Stimulated activated CD8-positive, alpha-beta memory T cell treated with anti-CD3 and anti-CD28 coated beads, Interleukin-4, amount 100 ng/mL, for 1 hour (primary cell): ENCODE measurements at places on chromosomes 5 and 9.

GRCh38 chr5:2566284-2566683 lies 185.2 kb downstream of the IRX2 start:
- no peak for DNase-seq

DNA sequence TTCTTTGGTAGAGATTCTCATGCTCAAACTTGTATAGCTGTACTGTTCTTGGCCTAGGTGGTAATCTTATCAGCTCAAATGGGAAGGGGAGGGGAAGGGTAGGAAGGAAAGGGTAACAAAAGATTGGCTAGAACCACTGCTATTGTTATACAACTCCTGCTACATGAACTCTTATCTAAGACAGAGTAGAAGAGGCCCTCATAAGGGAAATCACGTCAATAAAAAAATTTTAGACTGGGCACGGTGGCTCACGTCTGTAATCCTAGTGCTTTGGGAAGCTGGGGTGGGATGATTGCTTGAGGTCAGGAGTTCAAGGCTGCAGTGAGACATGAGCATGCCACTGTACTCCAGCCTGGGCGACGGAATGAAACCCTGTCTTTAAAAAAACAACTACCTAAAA lies 15.9 kb downstream of the STOM start:
- no peak for DNase-seq

DNA sequence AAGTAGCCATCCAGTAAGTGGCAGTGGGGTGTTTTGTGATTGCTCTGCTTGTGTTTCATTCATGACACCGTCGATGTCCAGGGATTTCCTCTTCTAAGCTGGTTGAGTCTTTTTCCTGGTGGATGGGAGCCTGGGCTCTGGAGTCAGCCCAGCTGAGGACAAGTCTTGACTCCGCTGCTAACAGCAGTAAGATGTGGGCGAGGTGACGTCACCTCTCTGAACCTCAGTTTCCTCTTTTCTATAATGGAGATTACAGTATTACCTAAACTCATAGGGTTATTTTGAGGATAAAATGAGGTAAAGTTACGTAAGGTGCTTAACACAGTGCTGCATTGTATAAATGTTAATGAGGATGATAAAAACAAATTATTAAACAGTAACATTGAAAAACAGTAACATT lies 21.3 kb downstream of the FGF1 start:
- no peak for DNase-seq

GRCh38 chr9:136840877-136841645 lies 1.2 kb upstream of the AJM1 start:
- DNase-seq: no peak

DNA sequence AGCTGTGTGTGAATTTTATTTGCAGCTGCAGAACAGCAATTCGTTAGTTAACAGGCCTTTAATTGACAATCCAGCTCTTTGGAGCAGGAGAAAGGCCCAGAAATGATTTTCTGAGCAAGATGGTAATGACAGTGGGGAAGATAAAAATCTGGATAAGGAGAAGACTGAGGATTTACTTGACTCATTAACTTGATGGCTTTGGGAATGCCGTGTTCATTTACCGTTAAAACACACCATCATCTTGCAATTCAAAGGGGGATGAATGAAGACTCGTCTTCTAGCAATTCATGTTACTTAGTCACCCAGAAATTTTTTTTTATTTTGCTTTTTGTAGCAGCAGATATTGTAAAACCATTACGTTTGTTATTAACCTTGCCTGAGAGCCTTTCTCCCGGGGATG lies 52.0 kb downstream of the PTTG1 start:
- DNase-seq: no peak

DNA sequence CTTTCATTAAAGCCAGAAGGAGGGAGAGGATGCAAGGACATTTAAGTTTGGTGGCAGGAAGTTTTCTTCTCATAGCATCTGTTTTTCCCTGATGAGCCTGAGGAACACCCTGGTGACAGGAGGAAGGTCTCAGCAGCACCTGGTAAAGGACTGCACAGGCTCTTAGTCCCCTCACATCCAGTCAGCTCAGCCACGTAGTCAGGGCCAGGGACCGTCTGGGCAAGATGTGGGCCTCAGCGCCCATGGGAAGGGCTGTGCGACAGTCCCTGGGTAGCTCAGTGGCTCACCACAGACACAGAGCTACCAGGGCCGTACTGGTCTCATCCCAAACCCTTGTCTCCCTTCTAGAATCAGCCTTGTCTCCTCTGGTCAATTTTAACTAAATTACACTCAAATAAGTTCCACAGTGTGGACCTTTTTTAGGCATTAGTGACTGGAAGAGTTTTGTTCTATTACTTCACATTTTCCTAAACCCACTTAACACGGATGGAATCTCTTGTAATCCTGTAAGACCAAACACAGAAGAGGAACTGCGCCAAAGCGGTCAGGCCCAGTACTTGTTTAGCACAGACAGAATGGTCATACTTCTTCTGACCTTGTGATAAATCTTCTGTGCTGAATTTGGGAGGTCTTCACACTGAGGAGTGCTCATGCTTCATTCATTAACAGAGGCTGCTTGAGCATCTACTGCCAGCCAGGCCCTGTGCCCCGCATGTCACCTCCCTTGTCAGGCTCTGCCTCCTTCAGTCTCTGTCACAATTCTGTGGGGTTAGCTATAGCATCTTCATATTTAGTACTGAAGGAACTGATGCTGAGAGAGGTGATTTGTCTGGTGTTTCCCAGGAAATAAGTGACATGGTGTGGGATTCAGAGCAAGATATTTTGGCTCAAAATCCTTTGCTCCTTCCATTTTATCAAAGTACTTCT lies 91.4 kb downstream of the ANGPTL2 start:
- DNase-seq: no peak

- DNase-seq: no peak
Measured at GRCh38 chr9:135034106-135034505, 53.4 kb upstream of the OLFM1 start.

- no peak for DNase-seq
Measured at GRCh38 chr5:83711982-83712601, 8.6 kb downstream of the HAPLN1 start.

- DNase-seq: no peak
Measured at GRCh38 chr5:151463137-151464029, 16.0 kb downstream of the SLC36A1 start.

DNA sequence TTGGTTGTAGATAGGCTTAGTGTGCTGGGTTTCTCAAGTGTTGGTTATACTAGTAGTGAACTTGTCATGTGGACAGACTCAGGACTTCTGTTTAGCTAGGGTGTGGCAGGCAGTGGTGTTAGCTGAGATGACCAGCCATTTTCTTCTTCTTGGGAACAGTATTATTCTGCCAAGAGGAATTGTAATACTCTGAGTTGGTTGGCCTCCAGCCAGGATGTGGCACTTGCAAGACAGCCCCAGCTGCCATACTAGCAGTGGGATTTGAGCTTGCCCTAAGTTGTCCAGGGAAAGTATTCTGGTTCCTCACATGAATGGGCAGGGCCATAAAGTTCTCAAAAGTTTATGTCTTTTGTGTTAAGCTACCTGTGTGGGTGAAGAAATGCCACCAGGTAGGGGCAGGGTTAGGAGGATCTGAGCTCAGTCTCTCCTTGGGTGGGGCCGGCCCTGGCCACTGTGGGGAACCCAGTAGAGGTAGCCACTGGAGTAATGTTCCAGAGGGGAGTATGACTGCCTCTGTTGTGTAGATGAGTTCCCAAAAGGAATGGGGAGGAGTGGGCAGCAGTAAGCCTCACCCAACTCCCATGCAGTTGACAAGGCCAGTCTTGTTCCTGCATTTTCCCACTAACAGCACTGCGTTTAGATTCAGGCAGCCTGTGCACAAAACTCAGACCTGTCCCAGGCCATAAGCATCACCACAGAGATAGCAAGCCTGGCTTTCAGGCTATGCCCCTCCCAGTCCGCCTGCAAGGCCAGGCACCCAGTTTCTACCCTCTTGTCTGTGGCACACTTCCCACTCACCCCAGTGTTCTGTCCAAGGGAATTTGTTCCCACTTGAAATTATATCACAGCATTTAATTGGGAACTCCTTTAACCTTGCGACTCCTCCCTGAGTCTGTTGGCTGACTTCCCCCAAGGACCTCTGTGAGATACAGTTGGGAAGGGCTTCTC lies 250.7 kb downstream of the ANXA1 start:
- DNase-seq: no peak

- DNase-seq: no peak
Measured at GRCh38 chr9:129126749-129127618, 15.8 kb downstream of the PTPA start.

DNA sequence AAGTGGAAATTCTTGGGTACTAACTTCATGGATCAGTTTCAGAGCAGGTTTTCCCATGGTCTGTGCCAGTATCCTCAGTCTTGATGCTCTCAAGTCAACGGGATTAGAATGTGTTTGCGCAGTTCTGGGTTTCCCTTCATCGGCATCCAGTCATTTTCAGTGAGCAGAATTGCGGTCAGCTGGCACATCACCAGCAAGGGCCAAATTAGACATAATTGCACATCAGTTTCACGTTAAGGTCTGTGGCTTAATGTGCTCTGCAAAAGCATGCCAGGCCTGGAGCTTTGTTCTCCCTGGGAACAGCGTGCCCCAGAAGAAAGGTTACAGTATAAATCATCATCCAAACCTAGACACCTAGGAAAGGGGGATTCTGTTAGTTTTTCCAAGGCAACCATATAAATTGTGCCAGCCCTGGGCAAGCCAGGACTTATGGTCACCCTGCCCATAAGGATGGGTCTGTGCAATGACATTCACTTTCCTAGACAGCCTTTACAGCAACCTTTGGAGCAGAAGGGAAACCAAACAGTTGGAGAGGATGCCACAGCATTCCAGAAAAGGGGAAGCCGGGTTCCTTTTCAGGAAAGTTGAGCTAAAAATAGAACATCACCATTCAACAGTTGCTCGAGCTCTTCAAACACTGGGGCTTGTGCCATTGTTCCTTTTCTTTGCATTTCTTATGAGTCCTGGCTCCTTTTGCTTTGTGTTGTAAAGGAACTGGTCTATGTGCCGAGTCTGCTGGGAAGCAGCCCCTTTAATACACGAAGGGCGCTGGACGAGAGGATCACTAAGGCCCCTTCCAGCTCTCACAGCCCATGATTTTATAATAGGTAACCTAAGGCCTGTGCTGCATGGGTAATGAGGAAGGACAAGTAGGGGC lies 23.1 kb downstream of the IQGAP2 start:
- no peak for DNase-seq

DNA sequence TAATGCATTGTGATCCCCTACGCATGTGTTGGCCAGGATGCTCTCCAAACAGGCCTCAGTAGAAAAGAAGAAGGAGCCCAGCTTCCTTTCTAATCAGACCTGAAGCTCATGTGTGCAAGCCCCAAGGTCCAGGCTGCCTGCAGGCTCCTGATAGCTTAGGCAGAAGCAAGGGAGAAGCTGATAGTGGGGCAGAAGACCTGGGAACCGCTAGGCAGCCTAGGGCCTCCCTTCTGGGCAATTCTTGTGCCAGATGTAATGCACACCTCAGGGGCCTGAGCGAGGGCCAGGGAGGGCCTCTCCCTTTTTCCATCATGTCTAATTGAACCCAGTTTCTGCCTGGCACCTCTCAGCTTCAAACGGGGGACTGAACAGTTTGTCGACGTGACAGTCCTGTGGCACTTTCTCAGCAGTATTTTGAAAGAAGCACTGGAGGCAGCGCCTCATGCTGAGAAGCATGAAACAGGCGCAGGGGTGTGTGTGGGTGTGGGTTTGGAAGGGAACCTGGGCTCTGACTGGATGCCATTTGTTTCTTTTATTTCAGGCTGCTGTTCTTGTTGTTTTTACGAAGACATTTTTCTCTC lies 212.8 kb downstream of the PIK3R1 start:
- DNase-seq: no peak

GRCh38 chr9:105079457-105079856 lies 151.5 kb upstream of the ABCA1 start:
- no peak for DNase-seq

GRCh38 chr9:32247168-32247567 lies 137.3 kb upstream of the ACO1 start:
- DNase-seq: no peak

GRCh38 chr5:135312255-135312935 lies 86.6 kb downstream of the MACROH2A1 start:
- DNase-seq: no peak
